ENCODE measurements at places on chromosomes 1 and 21.
A peak's percentile ranks its signal among the peaks of the same experiment; 100 is the strongest.

GRCh38 chr1:98045211-98045766 lies 124.5 kb upstream of the DPYD start:
- DNase-seq, result no peak

GRCh38 chr1:151002611-151003010 lies 4.1 kb downstream of the MINDY1 start:
- DNase-seq, result no peak

GRCh38 chr1:233496993-233497392 lies 116.9 kb upstream of the KCNK1 start:
- no peak for DNase-seq

DNA sequence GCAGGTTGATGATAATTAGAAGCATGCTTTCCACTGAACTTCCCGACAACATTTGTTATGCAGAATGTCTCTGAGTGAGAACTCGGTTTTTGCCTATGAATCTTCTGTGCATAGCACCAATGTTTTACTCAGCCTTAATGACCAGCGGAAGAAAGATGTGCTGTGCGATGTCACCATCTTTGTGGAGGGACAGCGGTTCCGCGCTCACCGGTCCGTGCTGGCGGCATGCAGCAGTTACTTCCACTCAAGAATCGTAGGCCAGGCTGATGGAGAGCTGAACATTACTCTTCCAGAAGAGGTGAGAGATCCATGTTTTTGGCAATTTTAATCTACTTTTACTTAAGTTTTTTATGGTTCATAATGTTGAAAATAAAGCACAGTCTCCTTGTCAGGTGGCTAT lies 22.5 kb downstream of the BACH1 start:
- DNase-seq, result no peak

DNA sequence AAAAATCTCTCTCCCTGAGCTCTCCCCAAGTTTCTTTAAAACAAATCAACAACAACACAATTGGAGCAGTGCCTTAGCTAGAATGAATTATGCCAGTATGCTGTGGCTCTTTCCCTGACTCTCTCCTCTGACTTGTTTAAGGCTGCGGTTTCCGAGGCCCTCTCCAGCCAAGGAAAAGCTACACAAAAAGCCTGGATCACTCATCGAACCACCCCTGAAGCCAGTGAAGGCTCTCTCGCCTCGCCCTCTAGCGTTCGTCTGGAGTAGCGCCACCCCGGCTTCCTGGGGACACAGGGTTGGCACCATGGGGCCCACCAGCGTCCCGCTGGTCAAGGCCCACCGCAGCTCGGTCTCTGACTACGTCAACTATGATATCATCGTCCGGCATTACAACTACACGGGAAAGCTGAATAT lies 1.9 kb downstream of the S1PR1 start:
- peak; percentile 54 for DNase-seq

DNA sequence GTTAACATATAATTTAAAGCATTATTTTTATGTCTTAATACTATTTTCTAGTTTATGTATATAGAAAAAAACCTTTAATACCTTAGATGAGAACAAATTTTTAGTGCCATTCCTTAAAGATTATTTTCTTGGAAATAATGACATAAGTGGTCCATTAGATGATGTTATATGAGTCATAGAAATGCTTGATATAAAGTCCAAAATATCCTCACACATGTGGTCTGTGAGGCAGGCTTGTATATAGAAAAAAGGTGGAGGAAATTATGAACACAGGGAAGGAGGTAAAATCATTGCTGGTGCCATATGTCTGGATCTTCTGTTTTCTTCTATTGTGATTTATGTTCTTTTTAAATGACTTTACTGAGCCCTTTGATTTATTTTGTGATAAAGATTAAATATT lies 79.3 kb downstream of the MAP3K7CL start:
- no peak for DNase-seq

DNA sequence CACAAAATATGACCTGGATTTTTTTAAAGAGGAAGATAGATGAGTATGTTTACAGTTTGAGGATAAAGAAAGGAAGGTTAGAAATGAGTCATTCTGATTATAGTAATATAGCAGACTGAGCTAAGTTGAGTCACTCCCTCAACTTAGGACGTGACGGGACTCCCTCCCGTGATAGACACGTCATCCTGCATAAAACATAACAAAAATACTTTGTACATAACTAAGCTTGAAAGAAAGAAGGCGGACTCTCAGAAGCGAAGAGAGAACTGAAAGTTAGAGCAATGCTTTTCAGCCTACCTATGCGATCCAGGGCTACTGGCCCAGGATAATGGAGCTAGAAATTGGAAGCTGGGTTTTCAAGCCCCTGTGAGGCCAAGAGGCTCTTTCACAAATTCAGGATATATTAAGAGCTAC lies 53.0 kb upstream of the DESI2 start:
- DNase-seq, result no peak

DNA sequence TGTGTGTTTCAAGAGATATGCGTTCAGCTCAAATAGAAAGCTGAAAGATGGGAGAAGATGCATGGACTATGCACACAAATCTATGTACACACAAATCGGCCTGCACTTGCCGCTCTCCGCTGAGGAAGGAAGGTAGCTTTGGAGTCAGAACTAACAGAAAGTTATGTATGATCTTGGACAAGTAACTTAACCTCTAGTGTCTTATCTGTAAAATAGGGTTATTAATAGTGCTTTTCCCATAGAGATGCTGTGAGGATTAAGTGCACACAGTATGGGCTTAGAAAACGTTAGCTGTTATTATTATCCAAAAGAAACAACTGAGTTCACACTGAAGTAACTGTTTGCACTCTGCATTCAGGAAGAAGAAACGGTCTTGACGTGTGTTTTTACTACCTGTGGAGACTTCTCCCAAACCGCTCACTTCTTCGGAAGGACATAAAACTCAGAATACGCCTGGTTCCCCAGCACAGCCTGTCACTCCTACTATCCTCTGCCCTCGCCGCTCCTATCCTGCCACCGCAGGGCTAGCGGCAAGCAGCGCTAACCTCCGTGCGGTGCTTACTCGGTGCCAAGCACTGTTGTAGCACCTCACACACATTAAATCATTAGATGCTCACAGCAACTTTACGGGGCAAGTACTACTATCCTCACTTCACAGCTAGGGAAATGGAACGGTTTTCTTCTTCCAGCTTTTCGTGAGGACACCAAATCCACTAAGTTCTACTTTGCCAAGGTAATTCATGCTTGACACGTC lies 1.3 kb downstream of the TGFBR3 start:
- DNase-seq, result no peak

DNA sequence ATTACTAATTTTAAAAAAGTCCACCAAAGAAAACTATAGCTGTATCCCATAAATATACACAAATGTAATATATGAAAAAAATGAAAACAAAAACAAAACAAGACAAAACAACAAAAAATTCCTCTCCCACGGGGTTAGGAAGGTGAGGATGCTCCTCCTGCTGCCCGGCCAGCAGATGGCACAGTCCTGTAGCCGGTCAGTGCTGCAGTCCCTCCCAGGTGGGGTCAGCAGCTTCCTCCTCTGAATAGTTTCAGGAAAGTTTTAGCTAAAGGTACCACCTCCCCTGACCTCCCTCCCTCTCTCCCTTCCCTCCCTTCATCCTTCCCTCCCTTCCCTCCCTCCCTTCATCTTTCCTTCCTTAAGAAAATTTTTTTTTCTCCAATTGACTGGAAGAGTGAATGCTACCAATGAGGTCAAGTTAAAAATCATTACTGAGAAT lies 67.8 kb upstream of the BCL10 start:
- DNase-seq, result no peak

- DNase-seq, result no peak
These were observed 42.6 kb downstream of the PCSK9 start for GRCh38 chr1:55081905-55082296.

Measured in NCI-H2081 (cell line).